ENCODE measurements at places on chromosomes 7 and 10.
A peak's percentile ranks its signal among the peaks of the same experiment; 100 is the strongest.

GRCh38 chr7:37633048-37633447, 50.5 kb upstream of the GPR141 start:
- no peak for DNase-seq

DNA sequence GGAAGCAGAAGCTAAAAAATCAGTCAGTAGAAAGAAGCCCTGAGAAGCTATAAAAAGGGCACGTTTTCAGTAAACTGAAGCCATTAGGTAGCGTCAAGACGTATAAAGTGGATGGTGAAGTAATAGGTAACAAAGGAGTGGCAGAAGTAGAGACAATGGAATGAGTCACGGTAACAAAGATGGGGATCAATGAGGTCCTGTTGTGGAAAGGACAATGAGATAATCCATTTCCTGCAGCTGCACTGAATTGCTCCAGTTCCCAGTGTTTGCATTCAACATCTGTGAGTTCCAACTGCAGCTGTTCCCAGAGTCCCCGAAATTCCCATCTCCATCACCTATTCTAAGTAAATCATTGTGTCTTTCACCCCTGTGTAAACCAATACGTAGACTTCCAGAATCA, 4.8 kb upstream of the HYCC1 start:
- DNase-seq, result peak; percentile 41

- DNase-seq, result no peak
Measured at GRCh38 chr10:99827936-99828335, 45.5 kb downstream of the ABCC2 start.

GRCh38 chr7:94060752-94061151, 56.6 kb upstream of the BET1 start:
- no peak for DNase-seq

GRCh38 chr10:9015005-9015404, 960.5 kb downstream of the GATA3 start:
- no peak for DNase-seq

Data from SHP77 treated with DMSO at 0.1 percent for 48 hours (cell line).